Effector CD8-positive, alpha-beta T cell (primary cell): ENCODE measurements at places on chromosomes 5 and 9.

DNA sequence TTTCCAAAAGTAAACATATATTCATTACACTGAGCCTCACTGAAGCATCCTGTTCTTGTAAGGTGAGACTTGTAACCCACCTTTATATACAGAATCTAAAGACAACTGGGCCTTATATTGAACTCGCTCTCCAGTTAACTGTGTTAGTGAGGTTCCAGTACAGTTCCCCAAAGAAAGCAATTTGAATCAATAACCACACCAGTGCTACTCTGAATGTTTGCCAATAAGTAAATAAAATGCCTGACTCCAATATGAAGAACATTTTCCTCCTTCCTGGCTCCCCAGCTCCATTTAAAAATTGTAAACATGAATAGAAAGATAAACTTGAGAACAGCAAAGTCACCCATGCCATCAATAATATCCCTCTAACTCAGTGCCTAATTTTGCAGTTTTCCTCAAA is 50.1 kb downstream of the FBXW11 start:
- no peak for DNase-seq

DNA sequence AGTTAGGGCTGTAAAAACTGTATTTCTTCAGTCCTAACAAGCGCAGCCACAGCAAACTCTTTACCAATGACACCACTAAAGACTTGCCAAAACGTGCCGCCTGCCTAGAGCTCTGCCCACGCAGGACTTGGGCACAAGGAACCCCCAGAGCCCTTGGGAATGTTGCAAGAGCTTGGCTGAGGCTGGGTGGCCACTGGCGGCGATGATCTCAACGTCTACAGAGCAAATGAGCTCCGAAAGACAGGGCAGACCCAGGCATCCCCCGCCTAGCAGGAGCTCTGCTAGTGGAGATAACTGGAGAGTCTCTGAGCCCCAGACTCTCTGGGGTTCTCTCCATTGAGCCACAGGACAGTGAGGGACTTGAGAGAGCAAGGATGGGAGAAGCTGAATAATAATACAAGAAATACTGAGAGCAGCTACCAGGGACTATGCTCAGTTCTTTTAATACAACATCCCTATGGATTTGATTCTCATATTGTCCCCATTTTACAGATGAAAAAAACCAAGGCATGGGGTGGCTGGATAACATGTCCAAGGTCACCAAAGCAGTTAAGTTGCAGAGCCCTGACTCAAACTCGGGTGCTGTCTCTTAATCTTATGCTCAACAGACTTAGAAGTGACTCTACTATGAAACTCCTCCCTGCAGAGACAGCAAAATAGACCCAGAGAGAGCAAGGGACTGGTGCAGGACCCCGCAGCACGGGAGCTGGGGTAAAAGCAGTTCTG is 32.5 kb downstream of the SHB start:
- DNase-seq: no peak

GRCh38 chr9:7520396-7520795 is 279.2 kb downstream of the DMAC1 start:
- no peak for DNase-seq

DNA sequence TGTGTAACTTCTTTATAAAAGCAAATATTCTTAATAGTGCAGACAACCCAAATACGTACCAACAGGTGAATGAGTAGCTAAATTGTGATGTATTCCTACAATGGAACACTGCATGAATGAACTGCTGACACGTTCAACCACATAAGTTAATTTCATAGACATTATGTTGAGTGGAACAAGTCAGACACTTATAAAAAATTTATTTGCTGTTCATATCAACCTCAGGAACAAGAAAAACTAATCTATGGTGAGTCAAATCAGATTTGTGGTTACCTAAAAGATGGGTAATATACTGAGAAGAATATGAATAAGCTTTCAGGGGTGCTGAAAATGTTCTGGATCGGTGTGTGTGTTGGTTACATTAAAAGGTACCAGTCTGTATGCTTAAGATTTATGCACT is 35.7 kb downstream of the INVS start:
- no peak for DNase-seq

DNA sequence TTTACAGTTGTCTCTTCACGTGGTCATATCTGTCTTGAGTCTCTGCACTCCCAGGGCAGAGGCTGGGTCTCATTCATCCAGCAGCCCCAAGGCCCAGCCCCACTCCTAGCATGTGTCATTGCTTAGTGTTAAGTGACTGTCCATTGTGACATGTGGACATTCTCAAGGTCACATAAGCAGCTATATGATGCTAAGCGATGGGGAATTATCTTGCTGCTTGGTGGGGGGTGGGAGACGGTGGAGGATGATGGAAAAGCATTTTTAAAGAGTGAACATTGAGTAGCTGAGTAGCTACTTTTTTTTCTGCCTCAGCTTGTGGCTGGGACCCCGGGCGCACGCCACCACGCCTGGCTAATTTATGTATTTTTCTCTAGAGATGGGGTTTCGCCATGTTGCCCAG is at the start of gene C9orf153:
C9orf153 (minus strand) TSS at position 101 of the 400 bp plus-strand sequence. CDS start 30,054 bp downstream, outside the sequence.
- DNase-seq: no peak

GRCh38 chr5:124317451-124317850 is 429.0 kb downstream of the ZNF608 start:
- no peak for DNase-seq

DNA sequence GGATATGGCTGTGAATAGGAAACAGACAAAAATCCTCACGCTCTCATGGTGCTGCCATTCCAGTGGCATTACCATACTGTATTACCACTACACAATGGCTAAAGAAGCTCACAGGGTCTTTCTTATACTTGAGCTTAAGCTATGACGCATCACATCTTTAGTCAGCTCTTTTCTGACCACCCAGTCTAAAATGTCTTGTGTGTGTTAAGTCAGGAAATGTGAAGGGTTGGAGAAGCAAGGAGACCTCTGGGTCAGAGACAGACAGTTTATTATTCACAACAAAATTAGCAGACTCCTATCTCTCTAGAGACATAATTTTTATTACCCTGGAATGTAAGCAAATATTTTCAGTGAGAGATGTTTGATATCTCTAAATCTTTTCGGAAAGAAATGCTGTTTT is 1583.2 kb upstream of the WWC1 start:
- DNase-seq: no peak

DNA sequence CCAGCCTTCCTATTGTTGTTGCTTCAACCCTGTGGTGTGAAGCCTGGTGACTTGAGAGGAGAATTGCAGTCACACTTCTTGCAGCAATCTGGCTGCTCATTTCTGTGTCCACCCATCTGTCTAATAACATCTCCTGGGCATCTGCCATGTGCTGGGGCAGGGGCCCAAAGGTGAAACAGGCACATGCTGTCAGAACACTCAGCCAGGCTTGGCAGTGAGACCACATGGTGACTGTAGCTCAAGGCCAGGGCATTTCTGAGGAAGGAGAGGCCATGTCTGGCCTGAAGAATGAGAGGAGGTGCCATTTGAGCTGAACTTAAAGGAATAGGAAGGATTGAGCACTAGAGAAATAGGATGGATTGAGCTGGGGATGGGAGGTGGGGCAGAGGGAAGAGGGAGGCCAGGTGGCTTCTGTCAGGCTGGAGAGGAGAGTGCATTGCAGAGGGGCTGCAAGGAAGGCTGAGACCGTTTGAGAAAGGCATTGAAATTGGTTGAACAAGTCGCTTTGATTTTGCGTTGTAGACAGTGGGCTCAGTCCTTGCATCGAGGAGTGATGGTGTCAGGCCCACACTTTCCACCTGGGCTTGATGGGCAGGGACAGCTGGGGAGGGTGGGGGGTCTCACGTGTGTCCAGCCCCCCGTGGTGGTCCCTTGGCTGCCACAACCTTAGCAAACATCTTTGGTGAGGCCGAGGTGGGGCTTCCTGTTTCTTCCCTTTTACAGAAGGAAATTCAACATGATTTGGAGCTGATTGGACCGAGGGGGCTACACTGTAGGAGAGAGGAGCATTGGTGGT is 222.4 kb downstream of the CACNA1B start:
- DNase-seq: no peak

DNA sequence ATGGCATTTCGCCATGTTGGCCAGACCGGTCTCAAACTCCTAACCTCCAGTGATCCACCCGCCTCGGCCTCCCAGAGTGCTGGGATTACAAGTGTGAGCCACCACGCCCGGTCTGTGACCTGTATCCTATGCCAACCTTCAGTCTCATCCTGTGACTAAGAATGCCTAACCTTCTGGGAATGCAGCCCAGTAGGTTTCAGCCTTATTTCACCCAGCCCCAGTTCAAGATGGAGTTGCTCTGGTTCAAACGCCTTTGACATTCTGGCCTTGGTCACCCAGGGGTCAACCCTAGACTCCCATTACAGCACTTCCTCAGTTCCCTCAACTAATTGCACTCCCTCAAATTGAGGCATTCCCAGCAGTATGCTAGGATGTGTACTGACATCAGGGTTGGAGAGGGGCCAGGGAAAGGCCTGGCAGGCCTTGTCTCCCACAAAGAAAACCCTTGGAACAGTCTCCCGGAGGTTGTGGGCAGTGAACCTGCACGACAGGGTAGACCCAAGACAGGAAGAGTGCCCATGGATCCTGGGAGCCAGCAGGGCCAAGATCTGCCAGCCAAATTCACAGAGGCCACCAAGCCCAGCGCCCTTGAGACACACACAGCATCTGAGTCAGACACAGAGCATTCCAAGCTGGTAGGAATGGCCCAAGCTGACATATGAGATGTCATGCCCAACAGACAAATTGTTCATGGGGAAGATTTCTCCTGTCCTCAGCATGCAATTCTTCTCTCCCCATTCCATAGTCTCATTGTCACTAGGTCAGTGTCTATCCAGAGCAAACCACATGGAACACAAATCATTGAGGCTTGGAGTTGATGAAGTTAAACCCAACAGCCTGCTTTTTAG is 24.9 kb upstream of the SMU1 start:
- no peak for DNase-seq

- no peak for DNase-seq
These were observed 30.2 kb downstream of the SNCAIP start for GRCh38 chr5:122342256-122342655.

DNA sequence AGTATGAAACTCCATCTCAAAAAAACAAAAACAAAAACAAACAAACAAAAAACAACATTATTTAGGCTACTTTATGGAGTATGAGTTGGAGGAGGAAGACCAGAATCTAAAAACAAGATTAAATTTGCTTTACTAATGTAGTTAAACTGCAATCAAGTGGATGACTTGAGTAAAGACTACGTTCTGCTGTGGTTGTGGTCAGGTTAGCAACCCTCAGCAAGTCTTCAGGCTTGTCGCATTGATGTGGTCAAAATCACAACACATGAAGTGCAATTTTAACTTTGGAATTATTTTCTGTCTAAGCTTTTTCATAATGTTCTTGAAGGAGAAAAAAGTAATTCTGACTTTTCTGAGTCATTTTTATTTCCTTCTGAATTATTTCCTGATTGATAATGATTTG is 43.1 kb downstream of the PDE6A start:
- DNase-seq: no peak

- DNase-seq: no peak
These were observed 248.2 kb downstream of the ACTL7B start for GRCh38 chr9:108607607-108608006.

DNA sequence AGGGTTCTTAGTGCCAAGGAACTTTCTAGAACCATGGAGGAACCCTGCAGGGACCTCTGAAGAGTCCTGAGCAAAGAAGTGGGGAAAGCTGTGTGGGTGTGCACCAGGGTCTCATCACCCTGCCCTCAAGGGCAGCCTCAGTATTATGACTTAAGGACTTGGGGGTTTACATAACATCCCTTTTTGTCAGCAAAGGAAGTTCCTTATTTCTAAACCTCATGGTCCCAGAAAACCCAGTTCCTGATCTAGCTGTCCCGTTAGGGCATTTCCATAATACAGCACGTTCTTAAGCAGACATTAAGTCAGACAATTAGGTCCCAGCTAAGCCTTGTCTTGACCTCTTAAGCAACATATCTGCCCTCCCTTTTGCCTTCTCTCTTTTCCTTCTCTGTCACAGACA is 57.3 kb downstream of the DAPK1 start:
- no peak for DNase-seq

GRCh38 chr5:67235399-67236110 is 39.0 kb upstream of the CD180 start:
- no peak for DNase-seq

DNA sequence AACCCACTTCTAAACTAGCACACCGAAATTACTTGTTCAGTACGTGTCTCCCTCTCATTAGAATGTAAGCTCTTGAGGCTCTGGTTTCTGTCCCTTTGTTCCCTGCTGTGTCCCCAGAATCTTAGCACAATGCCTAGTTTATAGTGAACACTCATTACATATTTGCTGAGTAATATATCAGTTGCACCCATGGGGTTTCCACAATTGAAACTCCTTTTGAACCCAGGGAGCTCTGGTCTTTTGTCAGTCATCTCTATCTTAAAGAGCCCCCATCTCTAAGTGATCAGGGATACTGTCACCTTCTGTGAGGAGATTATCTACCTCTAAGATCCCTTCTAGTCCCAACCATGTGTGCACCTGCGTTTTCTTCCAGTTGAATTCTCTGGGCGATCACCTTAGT is 12.8 kb downstream of the CAMK4 start:
- DNase-seq: no peak

DNA sequence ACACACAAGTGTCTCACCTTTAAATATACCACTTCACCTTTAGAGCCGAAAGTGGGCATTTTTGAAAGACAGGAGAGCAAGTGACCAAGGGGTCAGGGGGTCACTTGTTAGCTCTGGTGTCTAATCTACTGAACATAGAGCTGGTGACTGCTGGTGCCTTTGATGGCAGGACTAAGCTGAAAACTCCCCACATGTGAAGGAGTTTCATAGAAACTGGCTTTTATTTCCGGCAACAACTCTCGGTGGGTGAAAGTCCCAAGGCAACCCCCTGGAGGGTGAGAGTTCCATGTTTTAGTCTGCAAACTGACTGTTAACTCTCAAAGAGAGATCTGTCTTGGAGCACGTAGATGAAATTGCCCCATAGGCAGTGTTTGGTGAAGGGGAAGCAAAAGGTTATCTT is 466.9 kb downstream of the DMRTA1 start:
- DNase-seq: no peak
